C1 segment of cervical spinal cord (tissue), 14 donors: ENCODE measurements at places on chromosomes 12 and 14.

DNA sequence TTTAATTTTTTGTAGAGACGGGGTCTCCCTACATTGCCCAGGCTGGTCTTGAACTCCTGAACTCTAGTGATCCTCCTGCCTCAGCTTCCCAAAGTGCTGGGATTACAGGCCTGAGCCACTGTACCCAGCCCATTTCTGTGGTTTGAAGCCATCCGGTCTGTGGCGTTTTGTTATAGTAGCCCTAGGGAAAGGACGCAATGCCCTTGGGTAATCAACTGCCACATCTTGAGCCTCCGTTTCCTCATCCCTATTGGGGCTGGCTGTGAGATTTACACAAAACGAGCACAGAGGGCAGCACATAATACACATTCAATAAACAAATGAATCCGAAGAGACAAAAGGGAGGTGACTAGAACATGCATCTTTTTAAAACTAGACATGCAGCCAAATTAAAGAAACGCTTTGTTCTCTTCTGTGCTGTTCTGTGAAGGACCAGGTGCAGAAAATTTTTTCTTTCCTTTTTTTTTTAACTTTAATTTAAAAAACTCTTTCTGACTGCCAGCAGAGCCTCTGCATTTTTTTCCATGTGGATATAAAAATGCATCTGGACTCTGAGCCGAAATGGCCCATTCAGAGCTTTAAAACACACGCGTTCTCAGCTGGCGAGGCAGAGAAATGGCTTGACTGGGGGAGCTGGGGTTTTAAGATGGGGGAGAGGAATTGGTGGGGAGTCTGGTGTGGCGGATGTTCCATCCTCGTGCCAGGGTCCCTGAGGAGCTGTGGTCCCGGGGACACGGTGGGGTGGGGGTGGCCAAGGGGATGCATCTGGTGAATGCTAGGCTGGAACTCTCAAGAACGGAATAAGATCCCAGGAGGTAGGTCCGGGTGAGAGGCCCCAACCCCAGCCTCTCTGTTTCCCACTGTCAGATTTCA is 119.0 kb downstream of the RBM19 start:
- no peak for DNase-seq

- no peak for DNase-seq
These were observed 36.9 kb upstream of the DCN start for GRCh38 chr12:91219511-91219910.

DNA sequence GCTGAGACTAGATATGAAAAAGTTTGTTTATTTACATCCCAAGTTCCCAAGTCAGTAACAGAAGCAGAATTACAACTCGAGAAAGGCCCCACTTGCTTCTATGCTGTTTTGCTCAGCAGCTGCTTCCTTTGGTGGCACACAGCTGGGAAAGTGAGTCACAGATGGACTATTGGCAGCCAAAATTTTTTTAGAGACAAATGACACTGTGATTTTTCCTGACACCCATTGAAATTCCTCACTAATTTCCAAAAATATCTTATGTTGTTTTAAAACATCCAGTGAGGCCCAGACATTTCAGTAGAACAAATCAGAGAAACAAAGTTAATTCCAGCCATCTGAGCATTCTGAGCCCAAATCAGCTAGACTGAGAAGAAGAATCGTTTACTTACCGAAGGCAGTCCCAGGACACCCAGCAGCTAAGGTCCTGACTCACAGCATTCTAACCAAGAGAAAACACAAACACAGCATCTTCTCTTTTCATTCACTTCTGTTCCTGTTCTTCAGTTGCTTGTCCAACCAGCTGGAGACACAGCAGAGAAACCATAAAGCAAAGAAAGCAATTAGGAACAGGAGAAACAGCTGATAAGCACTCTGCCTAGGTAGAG is 188.3 kb downstream of the DAD1 start:
- DNase-seq, result no peak

DNA sequence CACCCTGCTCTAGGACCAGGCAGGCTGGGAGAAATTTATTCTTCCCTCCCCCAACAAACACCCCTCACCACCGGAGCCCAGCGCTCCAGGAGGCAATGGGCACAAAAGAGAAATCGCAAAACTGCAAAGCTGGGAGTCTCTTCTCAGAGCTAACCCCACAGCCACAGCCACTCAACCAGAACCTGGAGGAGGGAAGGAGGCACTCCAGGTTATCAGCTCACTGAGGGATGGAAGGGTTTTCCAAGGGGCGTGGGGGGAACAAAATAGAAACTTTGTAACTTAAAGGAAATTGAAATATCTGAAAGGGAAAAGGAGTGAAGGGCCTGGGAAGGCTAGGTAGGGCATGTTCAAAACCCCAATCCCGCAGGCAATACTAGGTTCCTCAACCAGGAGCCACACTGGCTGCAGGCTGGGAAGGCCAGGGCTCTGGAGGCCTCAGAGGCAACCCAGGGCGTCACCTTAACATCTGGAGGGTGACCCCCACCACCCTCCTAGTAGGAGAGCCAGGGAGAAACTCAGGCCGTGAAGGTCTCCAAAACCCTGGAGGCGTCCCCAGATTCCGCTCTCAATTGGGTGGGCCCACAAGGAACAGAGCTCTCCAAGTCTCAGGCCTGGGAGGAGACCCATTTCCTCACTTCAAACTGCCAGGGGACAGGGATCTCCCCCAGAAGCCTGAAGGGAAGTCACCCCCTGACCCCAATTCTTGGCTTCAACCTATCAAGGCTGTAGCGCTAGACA is 3.2 kb downstream of the KDM2B start:
- DNase-seq, result no peak

- no peak for DNase-seq
These were observed 75.2 kb upstream of the TBX5 start for GRCh38 chr12:114481200-114481535.

DNA sequence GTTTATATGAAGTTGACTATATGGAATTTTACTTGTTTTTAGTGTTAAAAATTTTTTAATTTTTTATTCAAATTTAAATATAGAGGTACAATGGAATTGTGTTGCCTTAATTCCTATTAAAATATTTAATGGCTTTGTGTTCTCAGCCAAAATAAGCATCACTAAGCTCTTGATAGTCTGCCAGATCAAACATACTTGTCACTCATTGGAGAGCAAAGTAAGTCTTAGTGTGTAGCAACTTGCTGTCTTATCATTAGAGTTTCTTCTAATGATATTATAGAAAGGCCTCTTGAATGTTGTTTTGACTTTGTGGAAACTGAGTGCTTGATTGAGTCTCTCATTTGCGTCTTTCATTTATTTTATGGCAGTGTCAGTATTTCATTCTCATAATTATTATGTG is 10.7 kb downstream of the SFSWAP start:
- DNase-seq, result no peak

DNA sequence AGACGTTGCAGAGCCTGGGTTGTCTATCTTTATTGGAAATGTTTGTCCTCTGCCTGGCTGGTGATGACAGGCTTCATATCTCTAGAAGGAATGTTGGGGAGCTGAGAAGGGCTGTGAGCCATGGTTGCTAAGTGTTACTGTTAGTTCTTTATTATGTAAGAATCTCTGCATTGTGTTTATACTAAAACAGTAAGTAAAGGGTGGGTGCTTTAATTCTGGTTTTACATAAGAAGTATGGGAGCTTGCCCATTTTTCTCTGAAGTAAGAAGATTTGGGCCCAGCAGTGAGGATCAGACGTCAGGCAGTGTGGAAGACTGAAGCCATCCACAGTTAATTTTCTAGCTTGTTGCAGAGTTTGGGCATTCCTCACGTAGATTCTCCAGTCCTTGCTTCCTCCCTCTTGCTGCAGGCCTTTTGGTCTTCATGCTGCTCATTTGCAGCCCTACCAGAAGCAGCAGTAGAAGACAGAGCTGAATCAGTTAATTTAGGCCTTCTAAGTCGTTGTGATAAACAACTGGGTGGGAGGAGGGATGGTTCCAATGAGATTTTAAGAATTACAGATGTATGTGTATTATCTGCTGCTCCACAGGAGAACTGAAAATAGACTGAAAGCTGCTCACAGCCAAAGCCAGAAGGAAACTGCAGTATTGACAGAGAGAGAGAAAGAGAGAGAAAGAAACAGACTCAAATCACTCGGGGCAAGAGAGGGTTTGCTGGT is 21.4 kb downstream of the WNT5B start:
- no peak for DNase-seq

GRCh38 chr12:106452309-106452708 is 94.8 kb downstream of the POLR3B start:
- DNase-seq, result no peak

GRCh38 chr12:98644433-98644711 is 216 bp downstream of the IKBIP start:
- peak; percentile 33 for DNase-seq

GRCh38 chr12:89470741-89471509 is 53.7 kb downstream of the GALNT4 start:
- DNase-seq, result no peak

DNA sequence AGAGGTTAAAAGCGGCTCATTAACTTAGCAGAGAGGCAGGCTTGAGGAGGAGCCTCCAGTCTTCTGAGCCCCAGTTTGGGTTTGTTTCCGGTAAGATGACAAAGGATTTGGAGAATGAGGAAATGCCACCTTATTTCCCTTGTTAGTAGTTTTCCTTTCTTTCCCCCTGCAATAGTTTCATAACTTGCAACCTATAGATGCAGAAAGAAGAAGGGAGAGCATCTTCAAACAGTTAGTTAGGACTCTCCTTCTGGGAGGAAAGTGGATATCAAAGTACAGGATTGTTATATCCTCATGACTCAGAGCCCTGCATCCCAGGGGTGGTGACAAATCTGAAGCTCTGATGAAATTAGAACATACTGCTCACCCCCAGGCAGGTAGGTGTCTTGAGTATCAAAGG is 180.7 kb upstream of the SLC38A2 start:
- no peak for DNase-seq

GRCh38 chr12:53754633-53755264 is 3.0 kb upstream of the CISTR start:
- DNase-seq, result no peak

- DNase-seq, result no peak
These were observed 111.5 kb downstream of the SRGAP1 start for GRCh38 chr12:63955831-63956666.

DNA sequence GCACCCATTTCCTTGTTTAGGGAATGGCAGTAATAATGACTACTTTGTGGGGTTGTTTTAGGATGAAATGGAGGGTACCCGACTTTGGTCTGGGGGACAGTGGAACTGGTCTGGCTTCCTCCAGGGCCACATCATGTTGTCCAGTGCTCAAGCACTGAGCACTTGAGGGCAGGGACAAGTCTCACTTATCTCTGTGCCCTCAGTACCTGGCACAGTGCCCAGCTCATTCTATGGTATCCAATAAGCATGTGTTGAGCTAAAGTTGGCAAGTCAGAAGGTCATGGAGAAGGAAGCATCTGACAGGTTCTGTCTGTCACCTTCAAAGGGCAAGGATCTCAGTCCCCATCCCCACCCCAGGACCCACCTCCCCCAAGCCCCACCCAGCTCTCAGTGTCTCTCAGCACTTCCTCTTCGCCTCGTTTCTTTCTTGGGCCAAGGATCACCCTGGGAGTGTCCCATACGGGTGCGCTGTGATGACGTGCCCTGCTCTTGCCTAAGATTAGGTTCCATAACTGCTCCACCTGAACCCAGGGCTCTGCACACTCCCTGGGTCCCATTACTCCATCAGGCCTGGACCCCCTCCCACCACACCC is 24.3 kb upstream of the TMEM106C start:
- no peak for DNase-seq

DNA sequence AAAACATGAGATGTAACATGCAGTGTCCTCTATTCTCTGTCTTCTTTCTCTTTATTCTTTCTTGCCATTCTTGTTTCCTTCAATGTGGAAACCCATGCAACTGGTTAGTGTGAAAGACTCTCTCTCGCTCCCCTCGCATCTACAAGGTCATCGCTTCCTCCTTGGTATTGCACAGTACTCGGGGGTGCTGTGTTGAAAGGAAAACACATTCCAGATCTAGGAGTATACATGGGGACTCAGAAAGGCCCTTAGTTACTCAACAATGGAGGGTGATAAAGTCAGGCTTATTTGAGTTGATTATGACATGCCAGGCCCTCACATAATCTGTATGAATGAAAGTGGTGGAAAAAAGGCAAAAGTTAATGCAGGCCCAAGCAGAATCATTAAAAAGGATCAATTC is 75.5 kb upstream of the OVCH1 start:
- DNase-seq, result no peak

DNA sequence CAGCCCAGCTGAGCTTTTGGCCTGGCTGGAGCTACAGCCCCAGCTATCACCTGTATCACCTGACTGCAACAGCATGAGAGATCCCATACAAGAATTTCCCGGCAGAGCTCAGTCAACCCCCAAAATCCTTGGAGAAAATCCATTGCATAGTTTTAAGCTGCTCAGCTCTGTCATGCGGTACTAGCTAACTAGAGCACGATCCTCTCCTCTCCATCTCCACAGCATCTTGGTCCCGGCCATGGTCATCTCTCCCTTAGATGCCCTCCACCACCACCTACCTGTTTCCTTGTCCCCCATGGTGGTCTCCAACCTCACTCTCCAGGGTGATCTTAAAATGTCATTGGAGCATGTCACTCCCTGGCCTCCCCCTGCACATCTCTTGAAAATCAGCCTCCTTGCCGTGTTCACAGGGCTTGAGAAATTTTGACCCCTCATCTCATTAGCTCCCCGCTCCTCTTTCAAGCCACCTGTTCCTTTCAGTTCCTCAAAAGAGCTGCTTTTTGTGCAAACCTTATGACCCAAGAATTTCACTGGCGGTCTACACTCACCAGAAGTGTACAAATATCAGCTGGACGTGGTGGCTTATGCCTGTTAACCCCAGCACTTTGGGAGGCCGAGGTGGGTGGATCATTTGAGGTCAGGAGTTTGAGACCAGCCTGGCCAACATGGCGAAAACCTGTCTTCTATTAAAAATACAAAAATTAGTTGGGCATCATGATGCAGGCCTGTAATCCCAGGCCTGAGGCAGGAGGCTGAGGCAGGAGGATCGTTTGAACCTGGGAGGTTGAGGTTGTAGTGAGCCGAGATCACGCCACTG is 8.1 kb upstream of the CLMN start:
- no peak for DNase-seq

DNA sequence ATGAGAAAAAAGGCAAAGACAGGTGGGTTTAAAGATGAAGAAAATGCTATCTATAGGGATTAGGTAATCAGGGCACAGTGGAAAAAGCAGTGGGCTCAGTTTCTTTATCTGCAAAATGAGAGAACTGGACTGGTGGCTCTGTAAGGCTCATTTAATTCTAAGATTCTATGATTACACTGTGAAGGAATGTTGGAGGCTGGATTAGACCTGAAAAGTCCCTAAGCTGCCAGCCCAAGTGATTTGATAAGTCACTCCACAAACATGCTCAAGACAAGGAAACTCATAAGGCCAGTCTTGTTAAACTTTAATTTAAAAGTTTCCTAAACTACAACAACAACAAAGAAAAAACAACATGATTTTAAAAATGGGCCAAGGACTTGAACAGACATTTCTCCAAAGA is 75.1 kb downstream of the DCAF5 start:
- no peak for DNase-seq

DNA sequence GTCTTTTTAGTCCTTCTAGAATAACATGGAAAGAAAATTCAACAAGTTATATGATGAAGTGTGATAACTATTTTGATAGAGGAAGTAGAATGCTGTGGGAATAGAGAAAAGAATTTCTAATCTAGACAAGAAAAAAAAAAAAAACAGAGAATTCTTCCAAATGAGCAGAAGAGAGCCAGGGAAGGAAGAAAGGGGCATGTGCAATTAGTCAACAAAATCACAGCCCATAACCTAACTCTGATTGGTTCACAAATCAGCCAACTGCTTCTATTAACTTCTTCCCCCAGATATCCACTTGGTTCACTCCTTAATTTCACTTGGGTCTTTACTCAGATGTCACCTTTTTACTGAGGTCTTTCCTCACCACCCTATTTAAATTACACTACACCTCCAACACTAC is 69.5 kb downstream of the BTG1 start:
- no peak for DNase-seq
